ENCODE measurements at places on chromosomes 2 and 18. TPM values are rescaled to one million over a fixed set of nuclear protein-coding genes. Genes with fewer than 3 reads are reported as not detected.
A peak's percentile ranks its signal among the peaks of the same experiment; 100 is the strongest.

- no peak for DNase-seq
These were observed 43.4 kb upstream of the ROCK2 start for GRCh38 chr2:11387843-11388242.

GRCh38 chr18:26335156-26335555 lies 108.9 kb downstream of the TAF4B start:
- no peak for DNase-seq

GRCh38 chr2:18396329-18397010 lies 164.0 kb downstream of the RDH14 start:
- no peak for DNase-seq

GRCh38 chr2:165660361-165660760 lies 133.7 kb downstream of the GALNT3 start:
- no peak for DNase-seq

GRCh38 chr2:109265369-109265768 lies 136.4 kb downstream of the SH3RF3 start:
- DNase-seq: no peak

GRCh38 chr2:55856936-55857335 lies 66.6 kb downstream of the EFEMP1 start:
- peak; percentile 97 for DNase-seq

- DNase-seq: no peak
These were observed 390.8 kb downstream of the TGIF1 start for GRCh38 chr18:3840766-3841165.

BOLL gene
- not detected for total RNA-seq

DYNAP gene
- not detected for total RNA-seq

NLRC4 gene
- not detected for total RNA-seq

SLC23A3 gene
- total RNA-seq: 2.7 TPM

Data from mammary epithelial cell (primary cell).